ENCODE measurements at places on chromosomes 6 and 20.

GRCh38 chr6:109867970-109868358 is 110.1 kb upstream of the GPR6 start:
- DNase-seq = no peak

DNA sequence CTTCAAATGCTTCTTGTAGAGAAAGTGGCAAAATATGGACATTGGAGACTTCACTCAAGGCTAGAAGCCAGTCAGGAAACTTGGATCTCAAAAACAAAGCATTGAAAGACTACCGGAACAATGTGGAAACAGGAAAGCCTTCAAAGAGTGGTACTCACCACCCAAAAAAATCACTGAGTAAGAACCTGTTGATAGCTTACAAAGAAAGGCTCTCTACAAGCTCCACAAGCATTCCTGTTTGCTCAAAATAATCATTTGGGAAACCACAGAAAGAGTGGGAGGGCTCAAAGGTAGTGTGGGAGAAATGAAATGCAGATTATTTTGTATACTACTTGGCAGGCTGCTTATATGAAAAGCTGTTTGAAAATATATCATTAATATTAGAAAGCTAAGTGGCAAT is 9.5 kb upstream of the DST start:
- no peak for DNase-seq

- DNase-seq = no peak
Measured at GRCh38 chr6:79404677-79405076, 132.6 kb downstream of the LCA5 start.

- no peak for DNase-seq
Measured at GRCh38 chr6:149680503-149680902, 32.0 kb upstream of the KATNA1 start.

DNA sequence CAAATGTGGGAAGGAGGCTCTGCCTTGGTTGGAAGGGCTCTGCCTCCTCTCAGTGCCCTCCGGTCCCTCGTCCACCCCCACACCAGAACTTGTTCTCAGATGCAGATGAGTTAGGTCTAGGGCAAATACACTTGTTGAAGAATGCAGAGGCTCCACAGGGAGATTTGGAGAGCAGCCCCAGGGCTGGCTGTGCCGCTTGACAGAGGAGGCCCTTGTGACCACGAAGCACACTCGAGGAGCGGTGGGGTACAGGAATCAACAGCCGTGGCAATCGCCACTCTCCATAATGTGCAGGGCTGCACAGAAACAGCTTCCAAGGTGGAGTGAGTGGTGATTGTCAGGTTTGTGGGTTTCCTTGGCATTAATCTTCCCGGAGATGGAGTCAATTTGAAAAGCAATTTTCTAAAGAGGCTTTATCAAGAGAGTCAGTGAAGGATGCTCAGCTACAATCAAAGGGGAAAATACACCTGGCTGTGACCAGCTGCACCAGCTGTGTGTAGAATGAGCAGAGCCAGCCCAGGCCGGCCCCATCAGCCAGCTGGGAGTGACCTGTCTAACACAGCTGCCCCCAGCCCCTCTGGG is 59.5 kb downstream of the BFSP1 start:
- no peak for DNase-seq

GRCh38 chr6:156021746-156022396 is 566.2 kb upstream of the NOX3 start:
- no peak for DNase-seq

All from activated CD4-positive, alpha-beta T cell treated with anti-CD3 and anti-CD28 coated beads for 4 hours (primary cell).